ENCODE measurements at places on chromosomes 1 and 21.
A peak's percentile ranks its signal among the peaks of the same experiment; 100 is the strongest.

GRCh38 chr1:90850898-90851710 is 134.0 kb upstream of the BARHL2 start:
- DNase-seq = peak; percentile 91

DNA sequence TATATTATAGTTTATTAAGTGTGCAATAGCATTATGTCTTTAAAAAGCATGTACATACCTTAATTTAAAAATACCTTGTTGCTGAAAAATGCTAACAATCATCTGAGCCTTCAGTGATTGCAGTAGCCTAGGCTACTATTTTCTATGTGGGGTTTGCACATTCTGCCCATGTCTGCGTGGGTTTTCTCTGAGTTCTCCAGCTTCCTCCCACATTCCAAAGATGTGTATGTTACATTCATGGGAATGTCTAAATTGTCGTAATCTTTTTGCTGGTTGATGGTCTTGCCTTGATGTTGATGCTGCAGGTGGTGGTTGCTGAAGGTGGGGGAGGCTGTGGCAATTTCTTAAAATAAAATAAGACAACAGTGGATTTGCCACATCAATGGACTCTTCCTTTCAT is 12.5 kb downstream of the AADACL3 start:
- DNase-seq = no peak

GRCh38 chr1:95685081-95685480 is 451.1 kb downstream of the RWDD3 start:
- peak; percentile 24 for DNase-seq

GRCh38 chr1:206568779-206569352 is 43.4 kb downstream of the EIF2D start:
- no peak for DNase-seq

DNA sequence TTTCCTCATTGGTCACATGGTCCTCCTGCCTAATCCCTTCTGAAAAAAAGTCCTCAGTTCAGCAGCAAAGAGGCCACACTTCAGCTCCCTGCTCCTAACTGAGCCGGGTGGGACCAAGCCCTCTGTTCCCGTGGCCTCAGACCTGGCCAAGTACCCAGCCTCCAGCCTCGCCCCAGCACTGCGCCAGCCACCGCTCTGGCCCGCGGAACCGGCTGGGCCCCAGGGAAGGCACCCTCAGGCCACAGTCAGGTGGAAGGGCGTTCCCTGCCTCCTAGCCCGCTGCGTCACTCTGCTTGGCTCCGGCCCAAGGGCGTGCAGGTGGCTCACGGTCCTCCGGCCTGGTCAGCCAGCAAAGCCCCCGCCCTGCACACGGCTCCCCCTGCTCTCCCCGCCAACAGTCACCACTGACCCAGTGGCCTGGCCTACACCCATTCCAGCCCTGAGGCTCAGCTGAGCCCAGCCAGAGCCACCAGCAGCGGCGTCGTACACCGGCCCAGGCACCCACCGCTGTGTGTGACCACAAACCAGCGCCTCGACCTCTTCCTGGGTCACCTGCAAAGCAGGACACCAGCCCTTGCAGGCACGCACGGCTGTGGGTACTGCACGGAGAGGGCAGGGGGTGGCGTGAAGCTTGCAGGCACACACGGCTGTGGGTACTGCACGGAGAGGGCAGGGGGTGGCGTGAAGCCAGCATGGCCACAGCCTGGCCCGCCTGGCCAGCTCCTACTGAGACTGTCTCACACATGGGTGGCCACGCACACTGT is 19.4 kb downstream of the NADK start:
- DNase-seq = no peak

GRCh38 chr1:40755067-40755466 is 28.5 kb upstream of the KCNQ4 start:
- no peak for DNase-seq

GRCh38 chr21:39077876-39078275 is 105.4 kb downstream of the PSMG1 start:
- no peak for DNase-seq

GRCh38 chr1:55618199-55618598 is 403.0 kb upstream of the USP24 start:
- DNase-seq = no peak

GRCh38 chr1:70358921-70359564 is 4.5 kb upstream of the ANKRD13C start:
- DNase-seq = no peak

GRCh38 chr1:31663622-31664452 is 19.2 kb upstream of the PEF1 start:
- DNase-seq = peak; percentile 81
